Activated CD4-positive, alpha-beta T cell treated with anti-CD3 and anti-CD28 coated beads for 36 hours (primary cell): ENCODE measurements at places on chromosomes 16 and 17. TPM values are rescaled to one million over a fixed set of nuclear protein-coding genes. Genes with fewer than 3 reads are reported as not detected.

DNA sequence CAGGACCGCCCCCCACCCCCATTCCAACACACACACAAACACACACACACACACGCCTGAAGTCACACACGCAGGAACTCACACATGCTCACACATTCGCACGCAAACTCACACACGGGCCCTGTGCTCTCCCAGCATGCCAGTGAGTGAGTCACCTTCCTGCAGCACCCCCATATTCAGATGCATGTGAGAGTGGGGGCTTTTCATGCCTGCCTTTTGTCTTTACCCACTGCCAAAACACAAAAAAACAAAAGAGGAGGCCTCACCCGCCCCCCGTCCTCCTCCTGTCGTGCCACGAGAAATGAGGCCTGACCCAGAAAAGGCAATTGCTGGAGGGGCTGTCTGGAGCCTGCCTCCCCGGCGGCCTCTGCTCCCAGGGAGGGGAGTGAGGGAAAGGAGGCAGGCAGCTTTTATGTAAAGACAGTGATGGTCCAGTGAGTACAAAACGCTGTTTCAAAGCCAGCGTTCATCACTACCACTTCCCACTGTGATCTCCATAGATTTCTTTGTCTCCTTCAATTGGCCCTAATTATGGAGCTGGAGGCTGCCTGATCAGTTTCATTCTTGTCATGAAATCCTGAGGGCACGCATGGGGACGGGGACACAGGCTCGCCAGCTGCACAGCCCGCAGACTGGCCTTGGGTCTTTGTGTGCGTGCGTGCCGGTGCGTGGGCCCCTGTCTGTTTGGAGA is 29.5 kb upstream of the GSE1 start:
- DNase-seq: peak; percentile 28

GRCh38 chr17:54177606-54178308 is 355.0 kb downstream of the KIF2B start:
- DNase-seq: no peak

- DNase-seq: peak; percentile 72
These were observed 290 bp downstream of the TLCD1 start for GRCh38 chr17:28725660-28726225.

The CSH2 gene
- total RNA-seq: not detected
